ENCODE measurements at places on chromosomes 12 and 14.

GRCh38 chr12:89787763-89788162, 79.1 kb upstream of the ATP2B1 start:
- no peak for DNase-seq

DNA sequence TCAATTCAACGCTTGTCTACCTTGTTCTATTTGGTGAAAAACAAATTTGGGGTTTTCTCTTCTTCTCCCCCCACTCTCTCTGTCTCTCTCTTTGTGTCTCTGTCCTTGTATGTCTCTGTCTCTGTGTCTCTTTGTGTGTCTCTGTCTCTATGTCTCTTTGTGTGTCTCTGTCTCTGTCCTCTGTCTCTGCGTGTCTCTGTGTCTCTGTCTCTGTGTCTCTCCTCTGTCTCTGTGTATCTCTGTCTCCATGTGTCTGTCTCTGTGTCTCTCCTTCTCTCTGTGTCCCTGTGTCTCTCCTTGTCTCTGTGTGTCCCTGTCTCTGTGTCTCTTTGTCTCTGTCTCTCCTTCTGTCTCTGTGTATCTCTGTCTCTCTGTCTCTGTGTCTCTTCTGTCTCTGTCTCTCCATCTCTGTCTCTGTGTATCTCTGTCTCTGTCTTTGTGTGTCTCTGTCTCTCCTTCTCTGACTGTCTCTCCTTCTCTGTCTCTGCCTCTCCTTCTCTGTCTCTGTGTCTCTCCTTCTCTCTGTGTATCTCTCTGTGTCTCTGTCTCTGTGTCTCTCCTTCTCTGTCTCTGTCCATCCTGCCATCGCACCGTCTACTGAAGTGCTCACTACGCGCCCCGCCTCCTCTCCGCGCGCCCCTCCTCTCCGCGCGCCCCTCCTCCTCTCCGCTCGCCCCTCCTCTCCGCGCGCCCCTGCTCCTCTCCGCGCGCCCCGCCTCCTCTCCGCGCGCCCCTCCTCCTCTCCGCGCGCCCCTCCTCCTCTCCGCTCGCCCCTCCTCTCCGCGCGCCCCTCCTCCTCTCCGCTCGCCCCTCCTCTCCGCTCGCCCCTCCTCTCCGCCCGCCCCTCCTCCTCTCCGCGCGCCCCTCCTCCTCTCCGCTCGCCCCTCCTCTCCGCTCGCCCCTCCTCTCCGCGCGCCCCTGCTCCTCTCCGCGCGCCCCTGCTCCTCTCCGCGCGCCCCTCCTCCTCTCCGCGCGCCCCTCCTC, 12.8 kb downstream of the LRCOL1 start:
- DNase-seq, result peak; percentile 65

GRCh38 chr14:58669556-58670200, 31.9 kb downstream of the DACT1 start:
- no peak for DNase-seq

DNA sequence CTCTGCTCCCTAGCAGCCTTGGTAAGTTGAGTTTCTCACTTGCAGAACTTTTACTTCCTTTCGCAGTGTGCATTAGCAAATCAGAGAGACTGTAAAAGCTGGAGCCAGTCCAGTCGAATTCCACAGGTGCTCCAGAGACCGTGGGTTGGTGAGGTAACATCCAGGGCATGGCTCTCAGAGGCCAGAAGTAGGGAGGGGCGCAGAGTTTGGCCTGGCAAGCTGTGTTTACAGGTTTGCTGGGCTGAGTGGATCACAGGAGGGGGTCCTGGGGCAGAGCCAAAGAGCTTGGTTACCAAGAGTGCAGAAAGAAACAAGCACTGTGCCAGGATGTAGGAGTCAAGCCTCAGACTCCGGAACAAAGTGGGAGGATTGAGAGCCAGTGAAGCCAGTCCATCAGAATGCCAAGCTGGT, 10.2 kb upstream of the BHLHE41 start:
- no peak for DNase-seq

DNA sequence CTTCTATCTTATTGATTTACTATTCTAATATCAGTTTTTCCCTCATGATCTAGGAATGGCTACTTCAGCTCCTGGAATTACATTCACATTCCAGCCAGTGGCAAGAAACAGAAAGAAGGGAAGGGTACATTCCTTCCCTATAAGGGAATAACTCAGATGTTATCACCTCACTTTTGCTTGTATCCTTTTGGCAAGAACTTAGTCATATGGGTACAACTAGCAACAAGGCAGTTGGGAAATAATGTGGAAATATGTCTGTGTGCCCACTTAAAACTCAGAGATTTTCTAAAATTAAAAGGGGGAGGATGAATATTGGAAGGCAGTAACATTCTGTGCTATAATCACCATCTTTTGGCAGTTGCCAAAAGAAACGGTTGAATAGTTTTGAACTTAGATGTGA, 85.6 kb downstream of the MSRB3 start:
- DNase-seq, result no peak

DNA sequence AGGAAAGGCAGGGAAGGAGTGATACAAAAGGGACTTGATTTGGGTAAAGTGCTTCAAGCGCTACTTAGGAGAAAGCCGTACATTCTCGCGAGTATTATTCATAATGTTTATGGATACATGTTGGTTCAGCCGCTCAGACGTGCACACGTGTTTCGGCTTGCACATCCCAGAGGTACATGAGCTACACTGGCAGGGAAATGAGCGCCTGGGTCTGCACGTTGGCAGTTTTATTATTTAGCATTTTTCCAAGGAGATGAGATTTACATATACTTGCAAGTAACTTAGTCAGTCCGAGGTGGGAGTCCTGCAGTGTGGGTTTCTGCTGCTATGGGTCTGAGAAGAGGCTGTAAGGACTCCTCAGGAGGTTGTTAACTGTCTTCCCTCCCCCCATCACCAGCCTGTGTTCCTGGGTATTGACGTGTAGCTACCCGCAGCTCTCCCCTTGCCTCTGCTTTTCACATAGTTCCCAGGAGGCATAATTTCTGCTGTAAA, 1.5 kb downstream of the PRKCH start:
- no peak for DNase-seq

DNA sequence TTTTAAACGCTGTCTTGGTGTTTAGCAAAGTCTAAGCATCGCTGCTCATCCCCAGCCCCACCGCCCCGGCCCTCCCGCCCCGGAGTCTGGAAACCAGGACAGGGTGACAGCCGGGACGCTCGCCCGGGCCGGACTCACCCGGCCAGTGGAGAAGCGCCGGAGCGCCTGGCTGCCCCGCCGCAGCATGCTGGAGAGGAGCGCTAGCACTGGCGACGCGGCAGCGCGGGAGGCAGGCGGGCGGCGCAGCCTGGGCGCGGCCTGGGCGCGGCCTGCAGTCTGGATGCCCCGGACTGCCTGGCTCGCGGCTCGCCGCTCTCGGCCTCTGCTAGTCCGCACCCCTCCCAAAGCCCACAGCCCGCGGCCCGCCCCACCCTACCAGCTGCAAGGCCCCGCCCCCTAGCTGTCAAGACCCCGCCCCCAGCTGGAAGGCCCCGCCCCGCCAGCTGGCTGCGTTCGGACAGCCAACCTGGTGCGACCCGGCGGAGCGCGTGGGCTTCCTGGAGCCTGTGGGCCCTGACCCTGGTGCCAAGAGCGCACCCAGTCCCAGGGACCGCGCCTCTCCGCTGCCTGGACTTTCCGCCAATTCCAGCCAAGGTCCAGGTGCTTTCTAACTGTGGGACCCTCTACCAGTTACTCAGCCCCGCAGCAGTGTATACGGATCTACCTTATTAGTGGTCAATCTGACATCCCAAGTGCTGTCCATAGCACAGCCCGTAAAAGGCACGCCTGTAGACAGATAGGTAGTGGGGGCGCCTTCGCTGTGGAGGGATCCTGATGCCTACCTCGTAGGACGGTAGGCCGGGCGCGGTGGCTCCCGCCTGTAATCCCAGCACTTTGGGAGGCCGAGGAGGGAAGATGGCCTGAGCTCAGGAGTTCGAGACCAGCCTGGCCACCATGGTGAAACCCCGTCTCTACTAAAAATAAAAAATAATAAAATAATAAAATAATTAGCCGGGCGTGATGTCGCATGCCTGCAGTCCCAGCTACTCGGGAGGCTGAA, at the start of gene ALDH1L2:
Gene ALDH1L2 (minus strand): TSS at position 208 of the 1,000 bp plus-strand sequence. CDS start 22 bp downstream, at position 186.
- peak; percentile 42 for DNase-seq

- no peak for DNase-seq
These were observed 14.7 kb downstream of the NKX2-1 start for GRCh38 chr14:36505181-36505815.

GRCh38 chr12:1857086-1857485, 36.7 kb downstream of the LRTM2 start:
- DNase-seq, result no peak

DNA sequence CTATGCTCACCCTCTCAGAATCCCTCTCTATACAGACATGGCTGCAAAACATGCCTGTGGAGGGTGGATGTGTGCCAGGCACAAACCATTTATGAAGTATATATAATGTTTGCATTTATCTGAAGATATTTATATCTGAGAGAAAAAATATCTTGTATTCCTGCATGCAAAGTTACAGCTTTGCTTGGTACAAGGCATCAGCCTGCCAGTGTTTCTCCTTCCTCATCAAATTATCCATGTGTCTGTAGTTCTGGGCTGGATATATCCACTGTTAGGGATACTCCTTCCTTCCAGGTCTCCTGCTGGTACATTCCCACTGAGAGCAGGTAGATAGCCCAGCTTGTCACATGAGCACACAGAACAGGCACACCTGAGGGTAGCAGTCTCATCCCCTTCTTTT, 12.0 kb downstream of the HOXC4 start:
- no peak for DNase-seq

- DNase-seq, result peak; percentile 62
These were observed 90.7 kb downstream of the SINHCAF start for GRCh38 chr12:31234955-31235867.

GRCh38 chr14:77848031-77848430, 48.1 kb downstream of the ADCK1 start:
- no peak for DNase-seq

- DNase-seq, result peak; percentile 68
These were observed 97.9 kb downstream of the RFLNA start for GRCh38 chr12:124392667-124393413.

- no peak for DNase-seq
These were observed 39.1 kb downstream of the FRS2 start for GRCh38 chr12:69509308-69509736.

Measured in NCI-H345 (cell line).